ENCODE measurements at places on chromosomes 7 and 10.

DNA sequence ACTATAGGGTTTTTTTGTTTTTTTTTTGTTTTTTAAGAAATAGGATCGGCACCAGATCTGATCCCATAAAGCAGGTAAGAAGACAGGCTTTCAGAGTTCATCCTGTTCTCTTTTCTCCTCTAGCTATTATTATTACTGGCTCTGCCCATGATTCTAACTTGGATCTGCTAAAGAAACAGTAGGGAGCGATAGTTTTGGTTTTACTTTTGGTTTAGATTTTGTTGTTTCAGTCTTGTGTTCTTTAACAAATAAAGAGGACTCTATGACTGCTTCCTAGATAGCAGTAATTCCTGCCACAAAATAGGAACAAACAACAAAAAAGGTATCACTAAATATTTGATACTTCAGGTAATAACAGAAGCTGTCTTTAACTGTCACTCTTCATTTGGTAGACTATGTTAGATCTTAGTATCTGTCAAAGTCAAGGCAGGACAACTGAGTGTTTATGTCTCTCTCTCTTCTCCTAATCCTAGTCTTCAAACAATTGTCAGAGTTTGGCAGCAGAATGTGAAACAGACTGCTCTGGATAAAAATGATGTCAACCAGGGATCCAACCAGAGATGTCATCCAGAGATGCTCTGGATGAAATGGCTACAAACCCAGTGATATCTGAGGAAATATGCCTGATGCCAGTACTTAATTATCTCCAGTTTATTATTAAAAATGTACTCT, 99.8 kb downstream of the KMT2C start:
- DNase-seq, result no peak

GRCh38 chr10:119409906-119410305, 132.6 kb downstream of the RGS10 start:
- no peak for DNase-seq

- DNase-seq, result no peak
These were observed 29.5 kb downstream of the LYZL2 start for GRCh38 chr10:30600005-30600404.

- no peak for DNase-seq
These were observed 68.9 kb upstream of the NMT2 start for GRCh38 chr10:15237351-15237750.

- DNase-seq, result no peak
These were observed 18.6 kb upstream of the GTPBP4 start for GRCh38 chr10:969473-970150.

GRCh38 chr7:141097430-141097829, 23.6 kb downstream of the TMEM178B start:
- DNase-seq, result no peak

DNA sequence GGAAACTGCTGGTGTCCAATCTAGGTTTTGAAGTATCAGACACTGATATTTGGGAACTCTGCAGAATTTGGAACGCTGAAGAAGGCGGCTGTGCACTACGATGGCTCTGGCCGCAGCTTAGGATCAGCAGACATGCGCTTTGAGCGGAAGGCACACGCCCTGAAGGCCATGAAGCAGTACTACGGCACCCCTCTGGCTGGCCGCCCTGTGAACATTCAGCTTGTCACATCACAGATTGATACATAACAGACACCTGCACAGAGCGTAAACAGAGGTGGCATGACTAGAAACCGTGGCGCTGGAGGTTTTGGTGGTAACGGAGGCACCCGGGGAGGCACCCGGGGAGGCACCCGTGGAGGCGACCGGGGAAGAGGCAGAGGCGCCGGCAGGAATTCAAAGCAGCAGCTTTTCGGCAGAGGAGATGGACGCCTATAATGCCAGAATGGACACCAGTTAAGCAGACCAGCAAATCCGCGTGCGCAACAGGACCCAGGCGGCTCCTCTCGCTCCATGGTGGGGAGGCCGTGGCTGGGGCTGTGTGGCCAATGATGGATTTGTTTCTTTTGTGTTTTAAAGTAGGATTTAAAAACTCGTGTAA, 22.2 kb upstream of the CCL24 start:
- DNase-seq, result no peak

- no peak for DNase-seq
These were observed 309.2 kb upstream of the ZMIZ1 start for GRCh38 chr10:78759456-78760120.

DNA sequence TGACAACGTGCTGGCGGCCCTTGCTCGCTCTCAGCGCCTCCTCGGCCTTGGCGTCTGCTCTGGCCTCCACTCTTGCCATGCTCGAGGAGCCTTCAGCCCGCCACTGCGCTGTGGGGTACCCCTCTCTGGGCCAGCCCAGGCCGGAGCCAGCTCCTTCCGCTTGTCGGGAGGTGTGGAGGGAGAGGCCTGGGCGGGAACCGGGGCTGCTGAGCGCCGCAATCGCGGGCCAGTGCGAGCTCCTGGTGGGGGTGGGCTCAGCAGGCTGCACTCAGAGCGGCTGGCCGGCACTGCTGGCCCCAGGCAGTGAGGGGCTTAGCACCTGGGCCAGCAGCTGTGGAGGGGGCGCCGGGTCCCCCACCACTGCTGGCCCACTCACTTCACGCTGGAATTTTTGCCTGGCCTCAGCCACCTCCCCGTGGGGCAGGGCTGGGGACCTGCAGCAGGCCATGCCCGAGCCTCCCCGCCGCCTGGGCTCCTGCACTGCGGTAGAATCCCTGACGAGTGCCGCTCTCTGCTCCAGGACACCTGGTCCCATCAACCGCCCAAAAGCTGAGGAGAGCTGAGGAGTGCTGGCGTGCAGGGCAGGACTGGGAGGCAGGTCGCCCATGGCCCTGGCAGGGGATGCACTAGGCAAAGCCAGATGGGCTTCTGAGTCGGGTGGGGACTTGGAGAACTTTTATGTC, 372.2 kb upstream of the NRG3 start:
- no peak for DNase-seq

- no peak for DNase-seq
These were observed 16.6 kb upstream of the GNA12 start for GRCh38 chr7:2860627-2861133.

DNA sequence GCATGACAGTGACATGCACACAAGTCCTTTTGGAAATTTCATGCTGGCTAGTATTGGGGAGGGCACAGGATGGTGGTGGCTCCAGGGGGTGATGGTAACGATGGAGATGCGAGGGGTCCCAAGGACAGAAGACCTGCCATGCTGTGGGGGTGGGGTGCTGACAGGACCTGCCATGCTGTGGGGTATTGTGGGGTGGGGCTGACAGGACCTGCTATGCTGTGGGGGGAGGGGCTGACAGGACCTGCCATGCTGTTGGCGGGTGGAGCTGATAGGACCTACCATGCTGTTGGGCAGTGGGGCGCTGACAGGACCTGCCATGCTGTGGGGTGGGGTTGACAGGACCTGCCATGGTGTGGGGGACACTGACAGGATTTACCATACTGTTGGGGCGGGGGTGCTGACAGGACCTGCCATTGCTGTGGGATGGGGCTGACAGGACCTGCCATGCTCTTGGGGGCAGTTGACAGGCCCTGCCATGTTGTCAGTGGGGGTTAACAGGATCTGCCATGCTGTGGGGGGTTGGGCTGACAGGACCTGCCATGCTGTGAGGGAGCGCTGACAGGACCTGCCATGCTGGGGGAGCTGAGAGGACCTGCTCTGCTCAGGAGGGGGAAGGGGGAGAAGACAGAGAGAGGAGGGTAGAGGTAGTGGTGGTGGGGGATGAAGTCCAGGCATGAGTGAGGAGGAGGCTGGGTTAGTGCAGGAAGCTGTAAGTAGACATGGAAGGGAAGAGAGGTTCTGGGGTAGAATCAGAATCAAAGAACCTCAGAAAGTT, 36.2 kb upstream of the RET start:
- DNase-seq, result no peak

DNA sequence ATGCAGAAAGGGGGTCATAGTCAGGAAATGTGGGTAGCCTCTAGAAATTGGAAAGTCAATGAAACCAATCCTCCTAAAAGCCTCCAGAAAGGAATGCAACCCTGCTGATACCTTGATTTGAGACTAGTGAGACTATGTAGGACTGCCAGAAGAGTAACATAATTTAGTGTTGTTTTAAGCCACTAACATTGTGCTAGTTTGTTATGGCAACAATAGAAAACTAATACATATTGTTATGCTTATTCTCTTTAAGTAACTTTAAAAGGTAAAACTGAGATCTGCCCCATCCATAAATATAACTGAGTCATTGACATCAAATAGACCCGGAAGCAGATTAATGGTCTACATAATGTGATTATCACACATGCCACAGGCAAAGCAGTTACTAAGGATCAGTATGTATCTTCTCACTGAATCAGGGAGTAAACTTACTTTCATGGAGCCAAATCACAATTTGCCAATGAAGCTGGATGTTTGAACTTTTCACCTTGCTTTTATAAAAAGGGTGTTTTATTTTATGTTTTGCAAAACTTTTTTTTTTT, 146.4 kb upstream of the TMEM106B start:
- no peak for DNase-seq

- no peak for DNase-seq
These were observed 153.2 kb downstream of the NRBF2 start for GRCh38 chr10:63286340-63286739.
